ENCODE measurements at places on chromosomes 5 and 9. TPM values are rescaled to one million over a fixed set of nuclear protein-coding genes. Genes with fewer than 3 reads are reported as not detected.

DNA sequence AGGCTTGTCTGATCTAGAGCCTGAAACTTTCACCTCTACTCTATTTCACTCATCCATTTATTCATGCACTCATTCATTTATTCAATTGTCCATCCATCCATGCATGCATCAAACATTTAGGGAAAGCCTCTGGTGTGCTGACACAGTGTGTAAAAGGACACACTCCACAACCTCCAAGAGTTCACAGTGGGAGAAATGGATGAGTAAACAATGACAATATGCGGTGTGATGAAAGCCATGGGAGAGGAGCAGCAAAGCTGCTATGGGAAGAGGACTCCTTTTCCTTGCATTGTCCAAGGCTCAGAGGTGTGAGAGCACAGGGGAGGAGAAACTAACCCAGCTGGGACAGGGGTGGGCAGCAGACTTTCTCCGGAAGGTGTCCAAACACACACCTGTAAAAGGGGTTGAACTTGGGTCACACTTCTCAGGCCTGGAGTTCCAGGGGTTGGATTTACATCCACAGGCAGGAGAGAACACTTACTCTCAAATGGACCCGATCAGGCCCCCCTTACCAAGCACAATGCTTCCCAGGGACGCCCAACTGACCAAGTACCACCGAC is 21.2 kb upstream of the PFDN1 start:
- no peak for DNase-seq

DNA sequence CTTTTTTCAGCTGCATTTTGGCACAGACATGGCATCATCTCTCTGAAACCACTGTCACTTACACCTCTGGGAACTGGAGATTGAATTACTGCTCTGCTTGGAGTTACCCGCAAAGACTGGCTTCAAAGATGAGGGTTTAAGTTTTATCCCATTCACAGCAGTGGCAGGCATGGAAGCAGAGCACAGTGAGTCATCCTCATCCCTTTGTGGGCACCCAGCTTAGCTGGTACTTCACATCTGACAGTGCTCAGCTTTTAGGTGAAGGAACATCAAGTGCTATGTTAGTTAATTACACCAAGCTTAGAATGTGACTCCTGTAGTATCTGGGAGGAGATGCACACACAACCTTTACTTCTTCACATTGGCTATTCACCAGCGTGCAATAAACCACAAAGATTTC is 24.8 kb upstream of the ALDH1A1 start:
- no peak for DNase-seq

DNA sequence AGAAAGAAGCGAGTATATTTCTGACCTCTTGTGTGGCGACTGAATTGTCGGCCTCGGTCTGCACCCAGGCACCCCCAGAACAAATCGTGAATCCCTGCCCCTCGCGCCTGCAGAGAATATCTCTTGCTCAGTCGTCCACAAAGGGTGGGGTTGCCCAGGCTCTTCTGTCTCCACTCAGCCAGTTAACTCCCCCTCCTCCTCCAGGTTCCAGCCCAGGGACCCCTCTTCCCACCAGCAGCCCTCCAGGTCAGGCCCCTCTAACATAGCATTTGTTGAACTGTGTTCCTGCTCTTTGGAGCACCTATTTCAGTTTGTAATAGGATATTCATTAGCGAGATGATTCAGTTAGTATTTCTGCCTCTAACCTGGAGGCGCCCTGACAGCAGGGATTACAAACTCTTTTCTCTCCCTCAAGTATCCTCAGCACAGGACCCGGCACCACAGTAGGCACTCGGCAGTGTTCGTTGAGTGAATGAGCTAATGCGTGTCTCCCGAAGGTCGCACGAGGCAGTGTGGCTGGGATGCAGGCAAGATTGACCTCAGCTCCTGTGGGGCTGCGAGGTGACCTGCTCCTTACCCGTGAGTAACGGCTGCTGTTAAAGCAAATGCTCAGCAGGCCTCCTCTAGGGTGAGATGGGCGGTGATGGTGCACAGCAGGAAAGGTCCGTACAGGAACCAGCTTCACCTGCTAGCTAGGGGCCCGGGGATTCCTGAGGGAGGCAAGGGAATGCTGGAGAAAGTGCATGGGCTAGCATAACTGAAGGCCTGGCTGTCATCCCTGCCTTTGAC is 25.8 kb downstream of the ZBTB34 start:
- DNase-seq = no peak

GRCh38 chr9:93575796-93576257 is 557 bp upstream of the PHF2 start:
- DNase-seq = peak; percentile 45

The ANKDD1B gene
- polyA plus RNA-seq = 3.8 TPM

The PCDHA9 gene
- 0.06 TPM for polyA plus RNA-seq

The BRINP1 gene
- 0.14 TPM for polyA plus RNA-seq

Measured in right lung (tissue), 10 donors.